ENCODE measurements at places on chromosomes 1 and 21. TPM values are rescaled to one million over a fixed set of nuclear protein-coding genes. Genes with fewer than 3 reads are reported as not detected.

DNA sequence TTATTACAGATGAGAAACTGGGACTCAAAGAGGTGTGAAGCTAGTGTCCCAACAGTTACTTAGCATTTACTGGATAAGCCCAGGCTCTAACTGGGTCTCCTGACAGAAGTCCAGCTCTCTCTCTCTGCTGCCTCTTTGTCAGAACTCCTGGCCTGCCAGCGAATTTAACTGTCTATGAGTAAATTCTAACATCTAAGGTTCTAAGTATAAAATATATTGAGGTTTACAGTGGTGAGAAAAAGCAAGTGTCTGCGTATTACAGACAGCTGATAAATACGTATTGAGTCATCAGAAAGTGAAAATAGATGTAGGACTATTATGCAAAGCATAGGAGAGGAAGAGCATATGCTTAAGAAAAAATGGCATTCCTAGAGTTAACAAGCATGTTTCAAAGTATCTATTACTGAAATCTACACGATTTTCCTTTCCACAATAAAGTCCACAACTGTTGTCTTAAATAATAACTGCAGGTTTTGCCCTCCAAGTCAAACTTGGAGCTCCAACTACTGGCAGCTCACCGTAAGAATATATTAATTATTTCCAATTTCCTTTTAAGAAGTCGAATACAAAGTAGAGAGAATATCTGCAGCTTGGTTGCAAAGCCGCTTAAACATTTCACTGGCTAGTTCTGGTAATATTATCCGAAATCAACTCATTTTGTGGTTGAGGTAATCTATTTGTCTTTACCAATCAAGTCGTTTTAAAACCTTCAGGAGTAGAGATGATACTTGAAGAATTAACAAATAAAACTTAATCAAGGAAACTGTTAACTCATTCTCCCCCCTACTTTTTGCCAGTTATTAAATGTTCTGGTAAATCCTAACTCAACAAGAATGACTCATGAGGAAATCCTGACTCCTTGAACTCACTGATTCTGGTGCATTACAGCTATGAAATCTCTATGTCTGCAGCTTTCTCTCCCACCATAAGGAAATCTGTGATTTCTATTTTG is 1.4 kb upstream of the RGS2 start:
- H3K4me3 ChIP-seq = peak overlapping the region; percentile 66
- H3K27me3 ChIP-seq = no peaks in the 10 kb centered on the region
- no peak for DNase-seq
- peaks cover 11% of the 10 kb centered on the region for H3K4me1 ChIP-seq
- H3K27ac ChIP-seq = 0 out of 2 replicates have a peak overlapping the region, but pooled peaks have one; percentile 17

GRCh38 chr1:197180252-197180878 is 33.9 kb upstream of the ASPM start:
- no peaks in the 10 kb centered on the region for H3K27me3 ChIP-seq
- H3K36me3 ChIP-seq = no peaks in the 10 kb centered on the region
- H3K4me3 ChIP-seq = no peak overlapping the region

DNA sequence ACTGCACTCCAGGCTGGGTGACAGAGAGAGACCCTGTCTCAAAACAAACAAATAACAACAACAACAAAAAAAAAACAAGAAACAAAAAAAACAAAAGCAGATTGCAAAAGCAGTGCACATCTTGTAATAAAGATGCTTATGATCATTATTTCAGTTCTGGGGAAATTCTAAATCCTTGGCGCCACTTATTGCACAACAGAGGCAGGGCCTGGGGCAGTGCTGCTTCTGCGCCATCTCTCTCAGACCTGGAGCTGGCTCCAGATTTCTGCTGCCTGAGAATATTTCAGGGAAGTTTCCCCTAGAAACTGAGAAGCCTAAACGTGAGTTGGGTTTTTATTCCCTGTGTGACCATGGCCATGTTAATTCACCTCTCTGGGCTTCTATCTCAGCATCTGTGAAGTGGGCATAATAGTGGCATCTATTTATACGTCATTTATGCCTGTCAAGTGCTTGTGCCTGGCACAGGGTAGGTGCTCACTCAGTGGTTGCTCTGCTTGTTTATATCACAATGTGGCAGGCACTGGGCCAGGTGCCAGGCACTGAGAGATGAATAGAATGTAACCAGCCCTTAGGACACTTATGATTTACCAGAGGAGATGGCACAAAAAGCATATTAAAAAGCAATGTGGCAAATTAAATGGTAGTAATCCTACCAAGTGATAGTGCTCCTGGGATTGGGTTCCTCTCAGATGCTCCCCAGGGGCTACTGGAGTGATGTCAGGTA is 67.9 kb downstream of the MDM4 start:
- no peak overlapping the region for H3K4me3 ChIP-seq
- peaks cover 14% of the 10 kb centered on the region for H3K4me1 ChIP-seq
- H3K36me3 ChIP-seq = no peaks in the 10 kb centered on the region
- H3K27me3 ChIP-seq = no peaks in the 10 kb centered on the region
- no peak for DNase-seq
- H3K27ac ChIP-seq = no peak overlapping the region

DNA sequence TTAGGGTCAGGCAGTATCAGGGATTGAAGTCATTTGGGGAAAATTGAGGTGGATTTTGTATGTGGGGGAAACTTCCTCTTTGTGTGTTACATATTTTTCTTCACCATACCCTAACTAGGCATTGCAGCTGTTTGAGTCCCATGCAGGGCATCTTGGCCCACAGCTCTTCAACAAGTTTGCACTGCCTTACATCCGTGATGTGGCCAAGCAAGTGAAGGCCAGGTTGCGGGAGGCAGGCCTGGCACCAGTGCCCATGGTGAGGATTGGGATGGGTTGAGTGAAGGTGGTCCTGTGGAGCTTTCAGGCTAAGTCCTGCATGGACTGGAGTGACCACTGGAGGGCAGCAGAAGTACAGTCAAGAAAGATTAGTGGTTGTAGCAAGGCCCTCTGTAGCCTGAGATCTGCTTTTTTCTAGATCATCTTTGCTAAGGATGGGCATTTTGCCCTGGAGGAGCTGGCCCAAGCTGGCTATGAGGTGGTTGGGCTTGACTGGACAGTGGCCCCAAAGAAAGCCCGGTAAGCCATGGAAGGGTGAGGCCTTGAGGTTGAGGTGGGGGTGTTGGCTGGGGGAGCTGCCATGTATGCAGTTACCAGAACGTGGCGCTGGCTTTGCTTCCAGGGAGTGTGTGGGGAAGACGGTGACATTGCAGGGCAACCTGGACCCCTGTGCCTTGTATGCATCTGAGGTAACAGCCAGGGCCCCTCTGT is 2.4 kb downstream of the UROD start:
- DNase-seq = peak; percentile 44
- H3K36me3 ChIP-seq = no peaks in the 10 kb centered on the region
- no peak overlapping the region for H3K27ac ChIP-seq
- no peaks in the 10 kb centered on the region for H3K27me3 ChIP-seq

DNA sequence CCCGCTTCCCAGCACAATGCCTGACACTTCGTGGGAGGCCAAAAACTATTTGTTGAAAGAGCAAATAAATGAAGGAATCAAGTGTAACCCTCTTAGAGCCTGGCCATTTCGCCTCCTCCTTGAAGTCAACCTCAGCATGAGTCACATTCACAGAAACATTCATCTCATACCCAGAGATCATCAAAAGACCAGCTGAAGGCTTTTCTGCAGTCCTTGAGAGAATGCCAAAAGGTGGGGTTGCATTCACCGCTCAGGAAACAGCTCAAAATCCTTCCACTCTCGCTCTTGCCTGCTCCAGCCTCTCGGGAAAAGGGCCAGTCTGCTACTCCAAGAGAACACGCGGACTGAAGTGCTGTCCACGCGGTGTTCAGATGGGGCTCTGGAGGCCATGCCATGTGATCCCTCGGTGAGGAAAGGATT is 90.0 kb downstream of the VWA5B1 start:
- H3K27me3 ChIP-seq = no peaks in the 10 kb centered on the region
- H3K4me3 ChIP-seq = no peak overlapping the region
- H3K4me1 ChIP-seq = peaks cover 4% of the 10 kb centered on the region
- no peaks in the 10 kb centered on the region for H3K36me3 ChIP-seq

DNA sequence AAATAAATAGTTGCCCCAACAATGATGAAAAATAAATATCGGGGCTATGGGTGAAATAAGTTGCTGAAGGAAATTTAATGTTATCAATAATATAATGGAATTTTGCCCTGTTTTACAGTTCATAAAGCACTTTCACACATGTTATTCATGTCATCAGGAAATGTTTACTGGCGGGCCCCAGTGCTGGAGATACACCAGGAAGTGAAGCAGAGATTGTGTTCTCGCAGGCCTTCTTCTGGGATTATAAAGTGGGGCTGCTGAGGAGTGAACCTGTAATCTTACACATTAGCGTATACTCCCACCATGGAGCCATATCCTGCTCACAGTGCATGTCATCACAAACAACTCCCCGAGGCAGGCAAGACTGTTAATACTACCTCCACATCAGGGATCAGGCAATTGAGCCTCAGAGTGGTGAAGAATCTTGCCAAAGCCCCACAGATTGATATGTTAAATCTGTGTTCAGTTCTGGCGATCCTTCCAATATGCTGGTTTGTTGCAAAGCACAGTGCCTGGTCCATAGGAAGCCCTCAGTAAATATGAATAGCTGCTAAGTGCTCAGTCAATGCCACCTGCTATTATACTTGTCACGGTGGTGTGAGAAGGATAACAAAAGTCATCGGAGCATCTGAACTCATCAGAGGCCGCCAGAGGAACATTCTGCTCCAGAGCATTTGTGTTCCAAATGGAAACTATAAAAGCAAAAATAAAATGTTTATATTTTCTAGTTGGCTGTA is 104.4 kb upstream of the UBE2U start:
- no peak overlapping the region for H3K4me3 ChIP-seq
- H3K4me1 ChIP-seq = no peaks in the 10 kb centered on the region
- H3K36me3 ChIP-seq = no peaks in the 10 kb centered on the region
- no peak overlapping the region for H3K27ac ChIP-seq
- no peak for DNase-seq

Gene CFAP298
- total RNA-seq = 34.5 TPM

DNA sequence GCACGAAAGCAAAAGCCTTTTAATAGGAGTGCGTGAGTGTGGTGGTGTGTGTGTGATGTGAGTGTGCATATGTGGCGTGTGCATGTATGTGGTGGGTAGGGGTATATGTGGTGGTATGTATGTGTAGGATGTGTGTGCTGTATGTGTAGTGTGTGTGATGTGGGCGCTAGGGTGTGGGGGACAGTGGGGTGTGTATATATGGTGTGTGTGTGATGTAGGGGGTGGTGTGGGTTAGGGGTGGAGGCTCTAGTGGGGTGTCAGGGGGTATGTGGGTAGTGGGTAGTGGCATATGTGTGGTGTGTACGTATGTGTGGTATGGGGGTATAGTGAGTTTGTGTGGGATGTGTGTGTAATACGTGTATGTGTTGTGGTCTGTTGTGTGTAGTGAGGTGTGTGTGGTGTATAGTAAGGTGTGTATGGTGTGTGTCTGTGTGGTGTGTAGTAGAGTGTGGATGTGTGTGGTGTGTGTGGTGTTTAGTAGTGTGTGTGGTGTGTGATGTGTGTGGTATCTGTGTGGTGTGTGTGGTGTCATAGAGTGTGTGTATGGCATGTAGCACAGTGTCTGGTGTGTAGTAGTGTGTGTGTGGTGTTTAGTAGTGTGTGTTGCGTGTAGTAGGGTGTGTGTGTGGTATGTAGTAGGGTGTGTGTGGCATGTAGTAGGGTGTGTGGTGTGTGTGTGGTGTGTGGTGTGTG is 86.0 kb downstream of the SYT2 start:
- no peaks in the 10 kb centered on the region for H3K36me3 ChIP-seq
- no peak for DNase-seq
- peaks cover 18% of the 10 kb centered on the region for H3K4me1 ChIP-seq
- no peak overlapping the region for H3K4me3 ChIP-seq
- no peaks in the 10 kb centered on the region for H3K27me3 ChIP-seq

GRCh38 chr1:63984257-63984929 is 210.6 kb downstream of the ROR1 start:
- no peak for DNase-seq
- H3K36me3 ChIP-seq = no peaks in the 10 kb centered on the region
- H3K27me3 ChIP-seq = no peaks in the 10 kb centered on the region
- H3K4me1 ChIP-seq = no peaks in the 10 kb centered on the region
- no peak overlapping the region for H3K27ac ChIP-seq
- H3K4me3 ChIP-seq = no peak overlapping the region

DNA sequence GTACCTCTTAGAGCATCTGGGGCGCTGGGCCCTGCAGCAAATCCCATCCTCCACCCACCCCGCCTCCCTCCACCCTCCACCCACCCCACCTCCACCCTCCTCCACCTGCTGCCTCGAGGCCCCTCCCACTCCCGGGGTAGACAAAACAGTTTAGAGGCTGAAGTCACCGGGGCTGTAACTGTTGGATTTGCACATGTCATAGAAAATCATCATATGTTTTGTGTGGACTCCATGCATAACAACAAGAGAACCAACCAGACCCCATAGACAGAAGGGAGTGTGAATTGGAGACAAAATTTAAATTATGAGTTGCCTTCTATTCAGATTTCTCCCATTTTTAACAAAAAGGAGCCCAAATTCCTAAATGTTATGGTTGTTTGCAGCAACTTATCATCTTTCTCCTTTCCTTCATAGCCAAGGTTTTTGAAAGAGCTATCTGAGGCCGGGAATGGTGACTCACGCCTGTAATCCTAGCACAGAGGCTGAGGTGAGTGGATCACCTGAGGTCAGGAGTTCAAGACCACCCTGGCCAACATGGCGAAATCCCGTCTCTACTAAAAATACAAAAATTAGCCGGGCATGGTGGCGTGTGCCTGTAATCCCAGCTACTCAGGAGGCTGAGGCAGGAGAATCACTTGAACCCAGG is 28.2 kb upstream of the LGALS8 start:
- DNase-seq = no peak
- H3K27ac ChIP-seq = no peak overlapping the region
- no peak overlapping the region for H3K4me3 ChIP-seq
- no peaks in the 10 kb centered on the region for H3K36me3 ChIP-seq

Gene KLF17
- total RNA-seq = not detected

DNA sequence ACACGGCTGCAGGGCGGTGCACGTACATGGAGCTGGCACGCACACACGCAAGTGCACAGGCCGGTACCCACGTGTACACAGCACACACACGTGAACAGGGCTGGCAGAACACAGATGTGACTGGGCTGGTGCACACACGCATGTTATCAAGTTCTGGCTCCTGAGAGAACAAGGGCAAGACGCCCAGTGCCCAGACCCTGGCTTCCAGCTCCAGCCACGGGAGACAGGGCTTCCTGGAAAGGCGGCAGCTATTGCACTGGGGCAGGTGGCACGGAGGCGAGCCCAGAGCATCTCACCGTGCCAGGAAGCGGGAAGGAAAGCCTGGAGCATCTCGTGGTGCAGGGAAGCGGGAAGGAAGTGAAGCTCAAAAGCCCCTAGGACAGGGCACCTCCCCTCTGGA is 5.9 kb downstream of the SDF4 start:
- peaks cover 4% of the 10 kb centered on the region for H3K4me1 ChIP-seq
- no peak for DNase-seq
- no peak overlapping the region for H3K4me3 ChIP-seq

- H3K4me3 ChIP-seq = no peak overlapping the region
- no peak for DNase-seq
- H3K27ac ChIP-seq = no peak overlapping the region
- H3K4me1 ChIP-seq = no peaks in the 10 kb centered on the region
- no peaks in the 10 kb centered on the region for H3K27me3 ChIP-seq
Measured at GRCh38 chr21:29506947-29507346, 208.2 kb downstream of the BACH1 start.

Gene PLPPR5
- not detected for total RNA-seq
